ENCODE measurements at places on chromosomes 1 and 21.

DNA sequence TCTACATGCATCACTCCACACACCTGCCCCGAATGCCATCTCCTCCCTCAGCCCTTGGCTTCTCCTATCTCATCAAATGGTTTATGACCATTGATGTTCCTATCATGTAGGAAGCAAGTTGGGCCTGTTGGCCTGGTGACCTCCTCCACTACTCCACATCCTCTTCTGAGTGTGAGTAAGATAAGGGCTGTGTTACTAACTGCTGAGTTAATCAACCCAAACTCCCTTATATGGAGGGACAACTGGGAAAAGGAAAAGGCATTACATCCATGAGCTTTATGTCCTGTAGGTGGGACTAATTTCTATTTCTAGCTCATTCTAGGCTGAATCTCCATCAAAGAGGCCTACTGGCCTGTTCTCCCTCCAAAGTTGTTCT lies 57.6 kb downstream of the WLS start:
- DNase-seq, result no peak

DNA sequence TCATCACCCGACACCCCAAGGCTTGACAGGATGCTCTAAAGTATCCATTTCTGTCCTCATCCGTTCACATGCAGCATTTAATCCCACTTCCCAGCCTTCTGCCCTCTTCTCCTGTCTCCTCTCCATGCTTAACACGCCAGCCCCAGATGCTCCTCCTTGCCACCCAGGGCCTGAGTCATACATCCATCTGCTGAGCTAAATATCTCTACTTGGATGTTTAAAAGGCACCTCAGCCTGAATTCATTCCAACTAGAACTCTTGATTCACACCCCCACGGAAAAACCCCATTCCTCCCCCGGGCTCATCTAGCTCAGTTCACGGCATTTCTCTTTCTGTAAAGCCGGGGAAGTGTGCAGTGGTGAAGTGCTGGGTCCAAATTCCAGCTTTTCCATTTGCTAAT lies 27.7 kb downstream of the TEX35 start:
- no peak for DNase-seq

- no peak for DNase-seq
Measured at GRCh38 chr21:22314963-22315362, 1316.8 kb downstream of the NCAM2 start.

DNA sequence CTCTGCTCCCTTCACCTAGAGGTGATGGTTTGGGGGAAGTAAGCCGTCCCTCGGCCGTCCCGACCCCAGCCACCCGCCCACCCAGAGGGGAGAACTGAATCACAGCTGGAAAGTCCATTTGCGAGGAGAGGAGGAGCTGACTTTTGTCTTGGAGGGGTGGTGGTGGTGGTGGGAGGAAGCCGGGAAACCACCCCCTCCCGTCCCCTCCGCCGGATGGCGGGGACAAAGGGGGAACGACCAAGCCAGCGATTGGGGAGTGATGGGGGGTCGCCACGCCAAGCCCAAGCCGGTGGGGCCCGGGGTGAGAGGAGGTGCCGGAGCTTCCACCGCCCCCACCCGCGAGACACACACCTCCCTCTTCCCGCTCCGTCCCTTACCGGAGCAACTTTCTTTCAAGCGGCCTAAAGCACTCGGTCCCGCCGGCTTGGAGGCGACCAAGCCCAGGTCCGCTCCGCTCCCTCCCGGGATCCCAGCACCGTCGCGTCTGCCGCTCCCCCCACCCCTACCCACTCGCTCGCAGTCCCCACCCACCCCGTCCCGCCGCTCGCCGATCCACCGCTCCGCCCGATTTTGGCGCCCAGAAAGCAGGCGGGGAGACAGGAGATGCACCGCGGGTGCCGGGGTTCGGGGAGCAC lies 540 bp downstream of the ARHGEF2 start:
- DNase-seq, result peak; percentile 56

DNA sequence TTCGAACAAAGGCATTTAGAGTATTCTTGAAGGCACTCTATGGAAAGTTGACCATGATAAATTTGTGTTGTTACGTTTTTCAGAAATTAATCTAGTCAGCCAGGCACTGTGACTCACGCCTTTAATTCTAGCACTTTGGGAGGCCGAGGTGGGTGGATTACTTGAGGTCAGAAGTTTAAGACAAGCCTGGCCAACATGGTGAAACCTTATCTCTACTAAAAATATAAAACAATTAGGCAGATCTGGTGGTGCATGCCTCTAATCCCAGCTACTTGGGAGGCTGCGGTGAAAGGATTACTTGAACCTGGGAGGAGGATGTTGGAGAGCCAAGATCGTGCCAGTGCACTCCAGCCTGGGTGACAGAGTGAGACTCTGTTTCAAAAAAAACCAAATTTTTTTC lies 130.6 kb upstream of the BRINP3 start:
- no peak for DNase-seq

GRCh38 chr1:36937371-36937770 lies 96.9 kb downstream of the GRIK3 start:
- DNase-seq, result no peak

- DNase-seq, result no peak
Measured at GRCh38 chr1:153631047-153632022, 2.5 kb upstream of the CHTOP start.

Measured in muscle of arm (tissue), 14 donors.